ENCODE measurements at places on chromosomes 2 and 18.

- peak; percentile 26 for DNase-seq
These were observed at the start of gene RAD51AP2 for GRCh38 chr2:17518212-17519154. Gene RAD51AP2, minus strand, starts transcription at chr2:17518440. Its CDS starts 25 bp downstream, at chr2:17518415.

DNA sequence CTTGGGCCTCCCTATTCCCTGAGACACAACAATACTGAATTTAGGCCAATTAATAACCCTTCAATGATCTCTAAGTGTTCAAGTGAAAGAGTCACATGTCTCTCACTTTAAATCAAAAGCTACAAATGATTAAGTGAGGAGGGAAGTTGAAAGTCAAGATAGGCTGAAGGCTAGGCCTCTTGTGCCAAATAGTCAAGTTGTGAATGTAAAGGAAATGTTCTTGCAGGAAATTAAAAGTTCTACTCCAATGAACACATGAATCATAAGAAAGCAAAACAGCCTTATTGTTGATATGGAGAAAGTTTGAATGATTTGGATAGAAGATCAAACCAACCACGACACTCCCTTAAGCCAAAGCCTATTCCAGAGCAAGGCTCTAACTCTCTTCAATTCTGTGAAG lies 286.9 kb downstream of the MEIS1 start:
- no peak for DNase-seq

- peak; percentile 87 for DNase-seq
These were observed at the start of gene TMEM214 for GRCh38 chr2:27032495-27033252. Gene TMEM214, plus strand, starts transcription at chr2:27032965. Its CDS starts 51 bp downstream, at chr2:27033016.

GRCh38 chr2:106833256-106833655 lies 52.7 kb downstream of the ST6GAL2 start:
- no peak for DNase-seq

- no peak for DNase-seq
These were observed 171.9 kb downstream of the KLHL29 start for GRCh38 chr2:23556929-23557328.

DNA sequence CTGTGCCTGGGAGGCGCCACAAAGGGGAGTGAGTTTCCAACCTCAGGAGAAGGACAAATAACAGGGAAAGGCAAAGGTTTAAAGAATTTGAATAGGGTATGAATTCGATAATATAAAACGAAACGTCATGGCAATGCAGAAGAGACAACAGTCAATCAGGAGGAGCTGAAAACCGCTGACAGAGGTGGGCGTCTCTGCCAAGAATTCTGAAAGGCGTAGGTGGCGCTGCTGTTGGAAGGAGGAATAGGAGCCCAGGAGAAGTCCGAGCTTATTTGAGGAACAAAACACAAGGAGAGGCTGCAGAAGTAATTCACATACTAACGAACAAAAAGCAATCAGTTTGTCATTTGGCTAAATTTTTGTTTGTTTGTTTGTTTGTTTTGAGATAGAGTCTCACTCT lies 485.8 kb upstream of the POU3F3 start:
- DNase-seq: no peak

GRCh38 chr2:171132086-171132485 lies 28.6 kb downstream of the TLK1 start:
- DNase-seq: no peak

DNA sequence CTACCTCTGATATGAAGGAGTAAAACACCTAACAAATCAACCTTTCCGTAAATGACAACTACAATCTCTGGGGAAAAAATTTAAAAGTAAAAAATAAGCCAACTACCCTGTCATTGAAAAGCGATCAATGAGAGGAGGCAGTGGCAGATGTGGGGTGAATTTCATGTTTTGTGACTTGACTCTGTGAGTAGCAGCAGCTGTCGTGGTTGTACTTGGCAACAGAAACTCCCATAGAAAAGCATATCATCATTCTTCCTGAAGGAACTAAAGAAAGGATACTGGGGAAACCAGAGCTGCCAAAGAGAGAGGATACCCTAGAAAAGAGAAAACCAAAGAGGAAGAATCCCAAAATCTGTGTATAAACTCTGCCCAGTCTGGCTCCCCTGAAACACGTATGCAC lies 236.4 kb downstream of the TNS1 start:
- DNase-seq: no peak

DNA sequence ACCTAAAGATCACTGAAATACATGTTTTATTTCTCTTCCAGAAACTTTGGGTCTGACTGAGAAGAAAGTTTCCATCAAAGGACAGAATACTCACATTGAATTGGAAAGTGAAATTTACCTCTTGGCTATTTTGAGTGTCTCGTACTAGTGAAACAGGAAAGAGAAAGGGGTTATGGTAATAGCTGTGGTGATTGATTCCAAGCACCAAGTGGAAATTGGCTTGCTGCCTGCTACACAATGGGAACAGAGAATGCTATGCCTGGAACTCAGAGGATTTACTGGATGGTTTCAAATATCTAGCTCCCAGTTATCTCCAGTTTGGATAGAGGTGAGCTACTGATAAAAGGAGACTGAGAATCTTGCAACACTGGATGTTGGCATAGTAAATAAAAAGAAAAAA lies 492.8 kb upstream of the FSIP2 start:
- DNase-seq: no peak

GRCh38 chr18:44680273-44681075 lies at the start of gene SETBP1:
Gene SETBP1, plus strand, starts transcription at chr18:44680888. Its CDS starts 20,459 bp downstream, at chr18:44701347.
- DNase-seq: peak; percentile 47

DNA sequence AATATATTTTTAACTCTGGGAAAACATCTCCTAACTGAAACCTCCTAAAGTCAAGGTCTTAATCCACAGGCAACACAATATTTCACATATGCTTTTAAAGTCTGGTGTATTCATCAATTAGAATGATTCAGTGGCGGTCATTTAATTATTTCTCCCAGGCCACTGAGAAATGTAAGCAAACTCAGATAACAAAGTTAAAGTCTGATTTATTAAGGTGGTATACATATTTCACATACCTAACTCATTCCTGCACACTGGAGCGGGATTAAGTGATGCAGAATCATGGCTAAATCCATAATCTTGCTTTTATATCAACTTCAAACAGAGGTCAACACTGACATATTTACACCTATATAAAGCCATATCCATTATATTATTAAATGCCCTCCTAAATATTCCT lies 43.7 kb downstream of the FRZB start:
- no peak for DNase-seq

DNA sequence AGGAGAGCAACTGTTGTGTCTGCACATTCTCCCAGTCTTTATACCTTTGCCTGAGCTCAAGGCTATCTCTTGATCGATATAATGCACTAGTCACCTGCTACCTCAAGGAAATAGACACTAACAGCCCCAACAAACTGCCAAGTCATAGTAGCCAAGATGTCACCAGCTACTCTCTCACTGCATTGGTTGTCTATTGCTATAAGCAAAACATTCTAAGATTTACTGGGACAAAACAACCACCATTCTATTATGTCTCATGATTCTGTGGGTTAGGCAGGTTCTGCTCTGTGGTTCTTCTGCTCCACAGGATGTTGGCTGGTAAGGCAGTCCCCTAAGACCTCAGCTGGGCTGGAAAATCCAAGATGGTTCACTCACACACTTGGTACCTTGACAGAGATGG lies 28.5 kb upstream of the MLPH start:
- no peak for DNase-seq

GRCh38 chr2:121596221-121597080 lies 52.8 kb downstream of the CLASP1 start:
- peak; percentile 7 for DNase-seq

DNA sequence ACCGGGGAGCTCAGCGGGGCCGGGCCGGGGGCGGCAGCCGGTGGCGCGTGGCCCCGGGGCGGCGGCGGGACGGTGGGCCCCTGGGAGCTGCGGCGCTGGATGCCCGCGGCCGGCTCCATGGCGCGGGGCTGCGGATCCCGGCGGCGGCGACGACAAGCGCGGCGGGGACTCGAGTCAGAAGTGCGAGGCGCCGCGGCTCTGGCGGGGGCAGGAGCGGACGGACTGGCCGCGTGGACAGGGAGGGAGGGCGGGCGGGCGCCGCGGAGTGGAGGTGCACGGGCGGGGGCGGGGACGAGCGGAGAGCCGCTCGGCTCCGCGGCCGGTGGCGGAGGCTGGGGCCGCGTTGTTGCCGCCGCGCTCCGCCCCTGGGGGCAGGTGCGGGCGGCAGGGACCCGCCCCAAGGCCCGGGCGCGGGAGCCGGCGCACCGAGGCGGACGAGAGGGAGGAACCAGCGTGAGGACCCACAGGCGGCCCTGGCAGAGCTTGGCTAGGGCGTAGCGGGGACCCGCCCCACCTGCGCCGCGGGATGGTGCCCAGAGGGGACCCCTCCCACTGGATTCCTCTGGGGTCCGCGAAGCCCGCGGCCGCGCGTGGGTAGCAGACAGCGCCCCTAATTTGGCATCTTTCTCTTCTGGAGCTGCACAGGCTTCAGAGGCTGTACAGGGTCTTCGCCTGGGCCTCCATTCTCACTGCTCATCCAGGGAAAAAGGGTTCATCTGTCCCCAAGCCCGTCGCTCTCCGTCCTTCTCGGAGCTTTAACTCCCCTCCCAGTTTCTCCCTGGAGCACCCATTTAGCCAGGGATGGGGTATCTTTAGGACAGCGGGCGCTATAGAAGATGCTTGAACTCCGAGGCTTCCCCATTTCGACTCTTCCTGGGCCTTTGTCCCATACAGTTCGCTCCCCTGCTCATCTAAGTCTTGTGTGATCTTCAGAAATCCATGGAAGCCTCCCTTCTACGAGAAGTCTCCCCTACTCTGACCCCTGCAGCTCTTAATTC lies at the start of gene TMEM163:
TMEM163 (minus strand) TSS at position 184 of the 998 bp plus-strand sequence.
- peak; percentile 24 for DNase-seq

GRCh38 chr2:197229509-197230443 lies 80.8 kb downstream of the ANKRD44 start:
- DNase-seq: no peak

DNA sequence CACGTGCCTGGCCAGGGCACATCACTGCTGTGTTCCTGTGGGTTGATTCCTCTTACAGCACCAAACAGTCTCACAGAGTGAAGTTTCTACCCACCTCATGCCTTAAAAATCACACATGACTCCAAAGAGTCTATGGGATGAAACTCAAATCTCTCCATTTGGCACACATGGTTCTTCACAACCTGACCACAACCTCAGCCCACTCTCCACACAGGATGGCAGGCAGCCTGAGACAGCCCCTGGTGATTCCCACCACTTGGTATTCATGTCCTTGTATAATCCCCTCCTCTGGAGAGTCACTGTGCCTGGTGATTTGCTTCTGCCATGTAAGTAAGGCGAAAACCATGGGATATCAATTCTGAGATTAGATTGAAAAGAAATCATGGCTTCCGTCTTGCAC lies 46.2 kb downstream of the LBH start:
- DNase-seq: no peak

DNA sequence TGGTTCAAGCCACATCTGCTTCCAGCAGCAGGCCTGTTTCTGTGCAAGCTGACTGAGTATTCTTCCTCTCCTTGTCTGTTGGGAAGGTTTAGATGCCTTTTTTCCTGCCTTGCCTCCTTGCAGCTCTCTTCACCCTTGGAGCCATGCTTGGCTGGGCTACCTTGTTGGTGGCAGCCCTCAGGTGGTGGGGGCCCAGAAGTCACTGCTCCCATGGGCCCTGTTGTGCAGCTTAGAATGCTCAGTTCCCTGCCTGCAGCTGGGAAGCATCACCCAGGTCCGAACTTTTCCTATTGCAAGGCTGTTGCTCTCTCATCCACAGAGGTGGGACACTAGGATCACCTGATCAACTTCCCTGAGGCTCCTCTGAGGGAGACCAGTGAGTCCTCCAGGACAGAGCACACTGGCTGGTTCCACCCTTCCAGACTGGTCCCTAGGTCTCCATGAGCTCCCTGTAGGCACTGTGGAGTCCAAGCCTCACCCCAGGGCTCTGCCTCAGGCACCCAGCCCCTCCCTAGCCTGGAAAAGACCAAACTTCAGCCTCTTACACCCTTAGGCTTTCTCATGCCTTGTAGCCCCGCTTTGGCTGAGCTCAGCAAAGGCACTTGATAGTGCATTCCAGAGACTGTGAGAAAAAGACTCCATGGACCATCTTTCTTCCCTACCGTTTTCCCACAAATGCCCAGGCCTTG lies 219.3 kb upstream of the SH3BP4 start:
- DNase-seq: no peak

DNA sequence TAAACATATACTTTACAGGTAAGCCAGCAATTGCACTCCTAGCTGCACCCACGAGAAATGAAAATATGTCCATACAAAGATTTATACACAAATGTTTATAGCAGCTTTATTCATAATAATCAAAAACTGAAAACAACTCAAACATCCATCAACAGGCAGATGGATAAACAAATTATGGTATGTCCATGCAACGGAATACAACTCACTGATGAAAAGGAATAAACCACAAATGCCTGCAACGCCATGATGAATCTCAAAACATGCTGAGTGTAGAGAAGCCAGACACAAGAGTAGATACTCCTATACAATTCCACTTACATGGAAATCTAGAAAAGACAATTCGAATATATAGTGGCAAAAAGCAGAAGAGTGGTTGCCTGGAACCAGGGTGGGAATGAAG lies 76.0 kb downstream of the EPAS1 start:
- DNase-seq: no peak

DNA sequence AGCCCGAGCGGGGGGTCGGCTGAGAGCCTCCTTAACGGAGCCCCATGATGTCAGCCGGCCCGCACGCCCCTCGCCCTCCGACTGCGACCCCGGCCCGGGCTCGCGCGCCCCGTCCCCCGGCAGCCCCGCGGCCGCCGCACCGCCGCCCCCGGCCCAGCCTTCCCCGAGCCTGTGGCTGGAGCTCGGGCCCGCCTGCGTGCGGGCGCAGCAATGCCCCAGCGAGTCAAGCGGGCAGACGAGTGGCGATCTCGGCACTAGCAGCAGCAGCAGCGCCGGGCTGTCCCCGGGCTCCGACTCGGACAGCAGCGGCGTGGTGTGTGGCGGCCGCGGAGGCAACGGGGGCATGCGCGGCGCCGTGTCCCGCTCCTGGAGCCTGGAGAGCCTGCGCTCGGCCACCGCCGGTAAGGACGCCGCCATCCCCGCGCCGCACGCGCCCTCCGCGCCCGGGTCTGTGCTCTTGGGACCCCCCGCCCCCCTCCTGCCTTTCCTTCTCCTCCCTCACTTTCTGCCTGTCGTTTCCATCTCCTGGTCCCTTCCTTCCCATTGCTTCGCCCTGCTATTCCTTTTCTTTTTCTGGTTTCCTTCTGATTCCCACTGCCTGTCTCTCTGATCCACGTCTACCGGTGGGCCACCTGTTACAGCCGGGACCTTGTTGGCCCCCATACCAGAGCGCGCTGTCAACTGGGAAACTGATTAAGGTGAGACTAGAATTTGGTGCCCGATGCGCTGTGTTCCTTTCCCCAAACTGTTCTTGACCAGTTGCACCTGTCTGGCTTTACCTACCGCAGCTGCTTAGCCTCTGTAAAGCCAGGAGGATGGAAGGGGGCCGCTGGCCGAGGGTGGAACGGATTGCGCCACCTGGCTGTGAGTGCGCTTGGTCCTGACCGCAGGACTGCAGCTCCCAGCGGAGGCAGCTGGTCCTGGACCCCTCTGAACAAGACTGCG lies 127.4 kb downstream of the ARHGEF4 start:
- peak; percentile 10 for DNase-seq
